Activated T-cell treated with anti-CD3 and anti-CD28 coated beads, Interleukin-2, amount 50 U/mL, for 4 hours (primary cell): ENCODE measurements at places on chromosomes 1 and 21. TPM values are rescaled to one million over a fixed set of nuclear protein-coding genes. Genes with fewer than 3 reads are reported as not detected.

Gene ANKRD34A
- 7.6 TPM for total RNA-seq

Gene HTR6
- 0.43 TPM for total RNA-seq

GRCh38 chr1:209884665-209885117 lies 53.3 kb upstream of the SYT14 start:
- no peak for DNase-seq

DNA sequence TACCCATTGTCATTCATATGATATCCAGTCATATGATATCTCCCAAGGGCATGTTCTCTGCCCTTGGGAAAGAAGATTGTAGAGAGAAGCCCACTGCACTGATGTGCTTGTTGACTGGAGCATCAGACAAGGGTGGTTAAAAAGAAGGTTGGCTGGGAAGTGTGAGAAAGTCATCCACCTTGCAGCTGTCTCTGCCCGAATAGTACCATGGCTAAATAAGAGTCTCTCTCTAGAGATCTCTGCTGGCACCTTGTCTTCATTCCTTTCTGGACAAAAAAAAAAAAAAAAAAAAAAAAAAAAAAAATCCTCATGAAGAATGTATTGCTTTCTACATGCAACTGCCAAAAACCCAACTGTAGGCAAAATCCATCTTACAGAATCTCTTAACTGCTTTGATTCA lies 349.7 kb upstream of the ESRRG start:
- no peak for DNase-seq

GRCh38 chr1:205843036-205843859 lies 6.7 kb downstream of the PM20D1 start:
- no peak for DNase-seq

GRCh38 chr1:223216531-223217205 lies 73.6 kb upstream of the TLR5 start:
- no peak for DNase-seq

GRCh38 chr1:89381618-89382017 lies 17.8 kb downstream of the GBP6 start:
- DNase-seq, result no peak

- DNase-seq, result no peak
Observed at GRCh38 chr21:16071092-16071491, 341.3 kb downstream of the USP25 start.
